NCI-H1694 (cell line): ENCODE measurements at places on chromosomes 12 and 14.

GRCh38 chr12:64568298-64568697 is 42.0 kb upstream of the RASSF3 start:
- DNase-seq, result no peak

DNA sequence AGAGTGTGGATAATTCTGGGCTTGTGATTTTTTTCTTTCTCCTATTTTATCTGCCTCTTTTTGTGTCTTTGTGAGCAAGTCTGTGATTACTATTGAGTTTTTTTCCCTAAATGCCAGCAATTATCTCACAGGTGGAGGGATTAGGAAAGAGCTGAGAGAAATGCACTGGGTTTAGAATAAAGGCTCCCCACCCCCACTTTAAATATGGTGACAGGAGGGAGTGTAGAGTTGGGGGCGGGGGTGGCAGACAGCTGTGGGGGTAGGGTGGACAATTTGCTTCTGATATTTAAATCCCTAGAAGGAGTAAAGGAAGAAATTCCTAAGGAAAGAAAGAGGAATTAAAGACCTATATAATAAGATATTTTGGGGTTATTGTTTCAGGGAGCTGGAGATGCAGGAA is 145.9 kb downstream of the NRXN3 start:
- no peak for DNase-seq

DNA sequence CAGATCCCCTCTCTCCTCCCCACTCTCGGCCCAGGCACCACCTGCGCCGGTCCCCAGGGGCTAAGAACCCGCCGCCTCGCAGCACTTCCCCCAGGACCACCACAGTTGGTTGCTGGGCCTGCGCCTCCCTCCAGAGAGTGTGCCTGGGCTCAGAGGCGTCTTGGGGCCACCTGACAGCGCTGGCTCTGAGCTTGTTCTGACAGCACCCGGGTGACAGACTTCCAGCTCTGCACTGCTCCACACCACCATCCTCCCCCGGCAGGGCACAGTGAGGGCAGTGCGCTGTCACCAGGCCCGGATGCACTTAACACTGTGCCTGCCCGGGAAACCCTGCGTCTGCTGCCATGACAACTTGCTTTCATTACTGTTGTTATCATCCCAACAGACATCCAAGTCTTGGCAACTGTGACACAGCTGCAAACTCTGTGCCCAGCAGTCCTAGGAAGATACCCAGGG is 6.6 kb downstream of the BRF1 start:
- peak; percentile 76 for DNase-seq

DNA sequence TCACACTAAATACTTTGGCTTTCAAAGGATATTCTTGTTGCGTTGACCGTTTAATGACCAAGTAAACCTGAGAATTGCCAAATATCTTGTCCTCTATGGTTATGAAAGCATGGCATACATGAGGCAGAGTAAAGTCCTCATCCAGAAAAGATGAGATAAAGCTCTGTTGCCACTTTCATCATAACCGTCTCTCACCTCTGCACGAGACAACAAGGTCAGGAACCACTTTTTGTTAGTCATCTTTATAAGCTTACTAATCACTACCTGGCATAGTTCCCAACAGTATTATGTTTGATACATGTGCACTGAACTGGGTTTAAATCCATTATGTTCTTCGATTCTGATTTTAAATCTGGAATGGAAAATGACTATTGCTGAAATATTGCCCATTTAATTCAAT is 31.3 kb downstream of the PTPRB start:
- DNase-seq, result no peak

DNA sequence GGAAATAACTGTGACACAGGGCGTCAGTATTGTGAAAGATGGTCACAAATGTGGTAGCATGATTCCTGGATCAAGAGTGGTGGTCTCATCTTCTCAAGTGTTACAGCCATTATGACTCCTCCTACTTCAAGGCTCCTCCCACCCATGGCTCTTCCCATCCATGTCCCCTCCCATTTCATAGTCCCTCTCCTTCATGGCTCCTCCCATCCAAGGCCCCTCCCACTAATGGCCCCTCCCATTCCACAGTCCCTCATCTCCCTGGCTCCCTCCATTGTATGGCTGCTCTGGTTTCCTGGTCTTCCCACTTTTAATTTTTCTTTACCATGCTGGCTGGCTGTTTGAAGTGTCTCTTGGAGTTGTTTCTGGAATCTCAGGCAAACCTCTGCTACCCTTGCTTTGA is 1375.2 kb upstream of the TMEM132C start:
- DNase-seq, result no peak

DNA sequence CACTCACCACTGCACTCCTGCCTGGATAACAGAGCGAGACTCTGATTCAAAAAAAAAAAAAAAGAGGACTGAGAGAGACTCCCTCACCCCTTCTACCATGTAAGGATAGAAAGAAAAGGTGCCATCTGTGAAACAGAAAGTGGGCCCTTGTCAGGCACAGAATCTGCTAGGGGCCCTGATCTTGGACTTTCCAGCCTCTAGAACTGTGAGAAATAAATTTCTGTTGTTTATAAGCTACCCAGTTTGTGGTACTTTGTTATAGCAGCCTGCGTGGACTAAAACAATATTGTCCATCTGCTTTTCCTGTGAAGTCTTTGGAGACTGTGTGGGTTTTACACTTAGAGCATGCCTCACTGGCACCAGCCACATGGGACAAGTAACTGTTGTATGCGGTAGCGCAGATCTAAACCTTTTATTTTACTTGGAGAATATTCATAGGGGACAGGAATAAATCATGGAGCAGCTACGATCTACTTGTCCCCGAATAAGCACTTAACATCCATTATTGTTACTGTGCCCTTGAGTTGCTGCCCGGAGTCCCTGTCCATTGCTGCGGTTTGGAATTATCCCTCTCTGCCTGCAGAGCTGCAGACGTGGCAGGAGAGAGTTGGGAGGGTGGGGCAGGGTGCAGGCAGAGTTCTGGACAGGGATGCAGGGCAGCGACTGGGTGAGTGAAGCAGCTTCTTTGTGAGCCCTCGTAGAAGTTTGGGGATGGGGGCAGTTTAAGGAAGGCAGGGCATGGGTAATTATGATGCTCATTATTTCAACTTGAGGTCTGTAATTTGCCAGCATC is 52.4 kb upstream of the STON2 start:
- DNase-seq, result no peak

DNA sequence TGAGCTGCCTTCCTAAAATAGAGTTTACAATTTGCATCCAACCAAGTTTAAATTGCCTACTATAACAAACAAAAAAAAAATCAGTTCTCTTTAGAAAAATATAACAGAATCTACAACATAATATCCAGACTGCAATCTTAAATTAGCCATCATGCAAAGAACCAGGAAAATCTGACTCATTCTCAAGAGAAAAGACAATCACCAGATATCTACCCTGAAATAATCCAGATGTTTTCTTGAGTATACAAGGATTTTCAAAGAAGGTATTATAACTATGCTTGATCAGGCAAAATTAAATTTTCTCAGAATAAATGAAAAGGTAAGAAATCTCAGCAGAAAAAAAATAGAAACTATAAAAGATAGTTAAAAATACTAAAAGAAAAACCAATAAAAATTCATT is 115.6 kb downstream of the CCER1 start:
- no peak for DNase-seq

DNA sequence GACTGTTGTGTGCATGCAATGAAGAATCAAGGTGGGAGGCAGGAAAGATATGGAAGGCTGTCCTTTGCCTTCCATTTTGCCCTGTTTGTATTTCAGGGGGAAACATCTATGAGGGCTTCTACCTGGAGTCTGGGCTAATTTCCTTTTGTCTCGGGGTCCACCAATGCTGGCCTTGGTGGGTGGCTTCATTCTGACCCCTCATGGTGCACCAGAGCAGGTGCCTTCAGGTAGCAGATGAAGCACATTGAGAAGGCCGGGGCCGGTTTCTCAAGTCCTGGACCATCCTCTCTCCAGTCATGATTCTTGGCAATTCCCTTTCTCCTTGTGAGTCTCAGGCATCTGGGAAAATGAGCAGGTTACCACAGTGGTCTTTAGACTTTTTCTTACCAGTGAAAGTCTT is 47.2 kb downstream of the RPH3A start:
- no peak for DNase-seq

GRCh38 chr12:24507827-24508226 is 441.1 kb downstream of the BCAT1 start:
- no peak for DNase-seq

- DNase-seq, result no peak
Measured at GRCh38 chr12:50061171-50061570, 3.8 kb downstream of the ASIC1 start.

DNA sequence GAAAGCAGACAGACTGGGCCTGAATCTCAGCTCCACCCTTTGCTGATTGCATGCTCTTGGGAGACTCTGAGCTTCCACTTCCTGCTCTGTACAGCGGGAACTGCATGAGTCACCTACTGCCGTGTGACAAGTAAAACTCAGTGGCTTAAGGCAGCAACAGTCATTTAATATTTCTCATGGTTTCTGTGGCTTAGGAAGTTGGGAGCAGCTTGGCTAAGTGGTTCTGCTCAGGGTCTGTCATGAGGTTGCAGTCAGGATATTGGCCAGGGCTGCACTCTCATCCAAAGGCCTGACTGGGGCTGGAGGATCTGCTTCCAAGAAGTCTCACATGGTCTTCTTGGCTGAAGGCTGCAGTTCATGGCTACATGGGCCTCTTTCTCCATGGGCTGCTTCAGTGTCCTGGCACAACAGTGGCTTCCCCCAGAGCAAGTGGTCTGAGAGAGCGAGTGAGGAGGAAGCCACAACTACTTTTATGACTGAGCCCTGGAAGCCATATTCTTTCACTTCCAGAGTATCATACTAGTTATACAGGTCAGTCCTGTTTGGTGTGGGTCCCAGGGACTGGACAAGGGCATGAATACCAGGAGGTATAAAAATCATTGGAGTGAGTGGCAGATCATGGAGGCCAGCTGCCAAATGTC is 49.7 kb downstream of the FAM222A start:
- no peak for DNase-seq

DNA sequence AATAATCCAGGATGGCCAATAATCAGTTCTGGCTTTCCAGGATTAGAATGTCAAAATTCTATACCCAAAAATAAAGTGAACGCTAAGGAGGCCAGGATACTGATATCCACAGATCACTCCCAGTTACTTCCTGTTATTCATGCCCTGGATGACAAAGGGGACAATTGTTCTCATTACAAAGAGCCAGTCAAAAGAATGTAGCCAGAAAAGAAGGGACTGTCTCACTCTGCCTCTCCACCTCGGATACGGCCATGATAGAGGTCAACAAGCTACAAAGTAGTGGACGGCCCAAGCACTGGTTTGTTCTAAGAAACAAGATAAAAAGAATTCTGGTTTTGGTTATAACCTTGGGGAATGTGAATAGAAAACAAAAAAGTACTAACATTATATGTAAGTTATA is 116.1 kb upstream of the ATF7IP start:
- DNase-seq, result no peak

- DNase-seq, result no peak
Measured at GRCh38 chr14:82091097-82091496, 557.4 kb upstream of the SEL1L start.

DNA sequence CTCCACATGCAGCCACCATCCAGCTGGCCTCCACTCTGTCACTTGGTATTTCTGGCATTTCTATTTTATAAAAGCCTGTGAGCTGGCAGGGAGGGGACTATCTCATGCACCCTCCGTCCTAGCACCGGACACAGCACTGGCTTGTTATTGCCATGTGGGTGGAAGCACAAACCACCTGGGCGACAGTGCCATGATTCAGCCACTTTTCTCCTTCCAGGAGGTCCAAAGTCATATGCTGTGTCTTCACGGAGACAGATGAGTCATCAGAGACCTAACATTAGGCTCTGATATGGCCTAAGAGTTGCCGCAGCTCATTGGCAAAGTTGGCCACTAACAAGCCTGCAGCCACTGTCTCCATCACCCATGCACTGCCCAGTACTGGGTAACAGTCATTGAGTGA is 1123.0 kb downstream of the VRK1 start:
- DNase-seq, result no peak

GRCh38 chr12:27013611-27014084 is 536 bp downstream of the TM7SF3 start:
- no peak for DNase-seq

DNA sequence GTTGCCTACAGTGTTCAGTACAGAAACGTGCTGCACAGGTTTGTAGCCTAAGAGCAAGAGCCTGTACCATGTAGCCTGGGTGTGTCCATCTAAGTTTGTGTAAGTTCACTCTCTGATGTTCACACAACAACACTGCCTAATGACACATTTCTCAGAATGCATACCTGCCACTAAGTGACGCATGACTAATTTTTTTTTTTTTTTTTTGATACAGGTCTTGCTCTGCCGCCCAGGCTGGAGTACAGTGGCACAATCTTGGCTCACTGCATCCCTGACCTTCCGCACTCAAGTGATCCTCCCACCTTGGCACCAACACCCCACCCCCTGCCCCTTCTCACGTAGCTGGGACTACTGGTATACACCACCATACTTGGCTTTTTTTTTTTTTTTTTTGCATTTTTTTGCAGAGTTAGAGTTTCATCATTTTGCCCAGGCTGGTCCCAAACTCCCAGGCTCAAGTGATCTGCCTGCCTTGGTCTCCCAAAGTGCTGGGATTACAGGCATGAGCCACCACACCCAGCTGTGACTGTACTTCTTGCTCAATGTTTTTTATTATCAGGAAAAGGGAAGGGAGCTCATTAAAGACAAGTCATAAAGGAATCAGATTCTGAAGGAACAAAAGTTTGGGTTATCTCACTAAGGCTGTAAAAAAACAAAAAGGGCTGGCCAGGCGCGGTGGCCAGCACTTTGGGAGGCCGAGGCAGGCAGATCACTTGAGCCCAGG is 10.0 kb upstream of the CDC42BPB start:
- DNase-seq, result no peak

- DNase-seq, result no peak
Measured at GRCh38 chr12:6934110-6934509, 6.4 kb downstream of the ATN1 start.

DNA sequence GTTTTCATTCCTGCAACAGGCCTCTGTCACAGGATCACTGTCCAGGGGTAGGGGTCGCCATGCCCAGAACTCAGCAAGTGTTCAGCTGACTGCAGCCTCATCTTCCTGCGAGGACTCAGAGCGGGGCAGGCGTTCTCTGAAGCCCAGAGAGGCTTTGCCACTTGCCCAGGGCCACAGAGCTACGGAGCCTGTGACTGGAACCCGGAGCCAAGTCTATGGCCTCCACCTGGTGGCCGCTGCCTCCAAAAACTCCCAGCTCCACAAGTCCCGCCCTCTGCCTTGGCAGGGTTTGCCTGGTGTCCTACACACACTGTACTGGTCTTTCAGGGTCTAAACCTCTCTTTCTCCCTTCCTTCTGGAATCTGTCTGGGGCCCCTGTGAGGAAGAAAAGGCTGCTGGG is 8.7 kb upstream of the PPP1R13B start:
- peak; percentile 88 for DNase-seq
